DMS 273 treated with DMSO at 0.1 percent for 48 hours (cell line): ENCODE measurements at places on chromosomes 13 and 19.

DNA sequence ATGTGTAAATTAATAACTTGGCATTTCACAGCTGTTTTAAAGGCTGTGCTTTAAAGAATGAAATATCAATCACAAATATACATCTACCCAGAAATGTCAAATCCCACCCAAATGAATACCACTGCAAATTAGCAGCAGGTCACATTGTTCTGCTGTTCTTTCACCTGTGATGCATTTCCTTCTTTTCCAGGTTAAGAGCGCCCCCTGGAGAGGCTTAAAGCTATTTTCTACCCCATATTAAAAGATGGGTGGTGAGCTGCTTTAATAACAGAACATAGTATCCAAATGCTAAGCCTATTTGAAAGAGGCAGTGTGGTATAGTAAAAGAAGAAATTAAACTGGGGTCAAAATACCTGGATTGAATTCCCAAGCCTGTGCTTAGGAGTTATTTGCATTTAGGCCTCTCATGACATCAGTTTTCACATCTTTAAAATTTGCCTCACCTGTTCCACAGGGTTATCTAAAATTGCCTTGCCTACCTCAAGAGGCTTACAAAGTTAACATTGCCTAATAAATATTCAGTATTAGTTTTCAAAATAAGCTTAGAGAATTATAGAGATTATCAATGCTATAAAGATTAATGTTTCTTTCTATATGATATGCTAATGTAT, 396.9 kb upstream of the SLITRK5 start:
- DNase-seq: no peak

GRCh38 chr13:114064450-114065140, 67.8 kb downstream of the RASA3 start:
- DNase-seq: no peak

GRCh38 chr13:32426191-32426989, 1.5 kb downstream of the N4BP2L1 start:
- DNase-seq: no peak

DNA sequence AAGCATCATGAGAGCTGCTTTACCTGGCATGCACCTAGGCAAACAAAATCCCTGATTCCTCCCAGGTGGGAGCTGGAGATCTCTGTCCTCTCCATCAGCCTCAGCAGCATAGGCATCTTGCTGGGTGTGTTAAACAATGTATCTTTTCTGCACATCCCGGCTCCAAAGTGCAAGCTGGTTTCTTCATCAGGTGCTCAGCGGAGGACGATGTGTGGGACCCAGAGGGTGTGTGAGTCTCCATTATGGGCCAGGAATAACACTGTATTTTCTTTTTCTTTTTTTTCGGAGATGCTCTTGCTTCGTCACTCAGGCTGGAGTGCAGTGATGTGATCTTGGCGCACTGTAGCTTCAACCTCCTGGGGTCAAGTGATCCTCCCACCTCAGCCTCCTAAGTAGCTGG, 9.9 kb downstream of the CNFN start:
- DNase-seq: no peak

- no peak for DNase-seq
These were observed 6.3 kb upstream of the WTIP start for GRCh38 chr19:34475026-34475974.

DNA sequence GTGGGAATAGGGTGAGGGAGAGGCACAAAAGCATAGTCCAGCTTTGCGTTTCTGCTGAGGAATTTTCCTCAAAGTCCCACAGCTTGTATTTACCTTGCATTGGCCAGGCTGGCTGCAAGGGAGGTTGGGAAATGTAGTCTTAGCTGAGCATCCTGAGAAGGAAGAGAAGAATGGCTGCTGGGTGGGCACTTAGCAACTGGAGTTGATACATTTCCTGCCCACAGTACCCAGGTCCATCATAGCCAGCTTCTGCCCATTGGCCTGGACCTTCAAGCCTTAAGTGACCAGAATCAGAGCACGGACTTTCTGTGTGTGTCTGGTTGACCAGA, 112.4 kb downstream of the SIPA1L3 start:
- DNase-seq: no peak

DNA sequence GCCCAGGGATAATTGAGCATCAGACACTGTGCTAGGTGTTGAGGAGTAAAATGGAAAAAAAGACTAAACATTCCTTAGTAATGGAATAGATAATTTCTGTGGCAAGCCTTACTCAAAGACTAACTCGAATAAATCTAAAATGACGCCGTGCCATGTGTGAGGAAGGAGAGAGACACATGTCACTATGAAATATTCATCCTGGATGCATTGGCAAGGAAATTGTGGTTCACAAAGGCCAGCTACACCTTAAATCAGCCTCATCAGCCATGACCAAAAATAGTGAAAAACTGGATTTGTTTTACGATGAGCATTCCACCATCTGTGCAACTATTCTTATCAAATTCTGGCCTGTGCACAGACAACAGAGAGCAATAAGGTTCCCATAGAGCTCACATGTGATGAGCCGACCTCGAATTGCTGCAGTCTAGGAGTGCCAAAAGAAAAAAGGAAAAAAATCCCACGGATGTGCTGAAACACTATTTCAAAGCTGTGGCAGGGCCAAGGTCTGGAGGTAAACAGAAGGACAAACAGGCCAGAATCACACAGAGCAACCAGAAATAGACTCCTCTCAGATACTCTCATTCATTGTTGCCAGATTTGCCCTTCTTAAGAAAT, 505.7 kb downstream of the EFNB2 start:
- no peak for DNase-seq

DNA sequence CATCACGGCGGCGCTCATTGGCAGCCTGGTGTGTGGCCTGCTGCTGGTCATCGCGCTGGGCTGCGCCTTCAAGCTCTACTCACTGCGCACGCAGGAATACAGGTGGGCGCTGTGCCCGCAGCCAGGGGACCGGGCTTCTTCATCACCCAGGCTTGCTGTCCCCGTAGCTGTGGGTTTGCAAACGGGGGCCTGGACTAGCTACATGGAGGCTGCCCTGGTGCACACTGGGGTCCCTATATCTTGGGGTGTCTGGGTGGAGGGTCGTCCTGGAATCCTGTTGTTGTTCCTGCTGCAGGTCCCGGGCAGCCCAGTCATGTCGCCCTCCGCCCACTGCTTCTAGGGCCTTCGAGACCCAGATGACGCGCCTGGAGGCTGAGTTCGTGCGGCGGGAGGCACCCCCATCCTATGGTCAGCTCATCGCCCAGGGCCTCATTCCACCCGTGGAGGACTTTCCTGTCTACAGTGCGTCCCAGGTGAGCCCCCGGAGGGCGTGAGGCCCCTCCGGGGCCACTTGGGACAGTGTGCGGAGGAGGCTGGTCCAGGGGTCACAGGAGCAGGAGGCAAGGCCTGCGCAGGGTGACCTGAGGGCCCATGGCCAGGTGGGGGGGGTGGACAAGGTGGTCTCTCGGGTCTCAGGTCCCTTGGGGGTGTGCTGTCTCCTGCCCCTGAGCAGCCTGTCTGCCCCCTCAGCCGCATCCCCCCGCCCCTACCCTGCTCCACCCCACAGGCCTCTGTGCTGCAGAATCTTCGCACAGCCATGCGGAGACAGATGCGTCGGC, 12.3 kb downstream of the LRP3 start:
- DNase-seq: no peak
